ENCODE measurements at places on chromosomes 16 and 17. TPM values are rescaled to one million over a fixed set of nuclear protein-coding genes. Genes with fewer than 3 reads are reported as not detected.

DNA sequence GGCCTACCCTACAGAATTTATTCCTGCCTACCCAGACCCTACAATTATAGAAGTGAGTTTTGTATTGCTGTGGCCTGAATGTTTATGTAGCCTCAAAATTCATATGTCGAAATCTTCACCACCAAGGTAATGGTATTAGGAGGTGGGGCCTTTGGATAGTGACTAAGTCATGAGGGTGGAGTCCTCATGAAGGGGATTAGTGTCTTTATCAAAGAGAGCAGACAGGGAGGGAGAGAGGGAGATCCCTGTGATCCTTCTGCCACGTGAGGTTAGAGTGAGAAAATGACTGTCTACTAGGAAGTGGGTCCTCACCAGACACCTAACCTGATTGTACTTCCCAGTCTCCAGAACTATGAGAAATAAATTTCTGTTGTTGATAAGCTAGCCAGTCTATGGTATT lies 981 bp upstream of the DUXB start:
- H3K4me1 ChIP-seq: no peaks in the 10 kb centered on the region
- no peaks in the 10 kb centered on the region for H3K36me3 ChIP-seq
- H3K27me3 ChIP-seq: no peaks in the 10 kb centered on the region
- no peak overlapping the region for H3K4me3 ChIP-seq

- peaks cover 15% of the 10 kb centered on the region for H3K36me3 ChIP-seq
- DNase-seq: peak; percentile 76
- H3K4me1 ChIP-seq: peaks cover 25% of the 10 kb centered on the region
- no peak overlapping the region for H3K27ac ChIP-seq
- H3K27me3 ChIP-seq: no peaks in the 10 kb centered on the region
These were observed 30.1 kb downstream of the VAC14 start for GRCh38 chr16:70770626-70771552.

- H3K4me1 ChIP-seq: peaks cover 8% of the 10 kb centered on the region
- DNase-seq: no peak
- H3K27ac ChIP-seq: no peak within 1 kb of the TSS
- no peak within 1 kb of the TSS for H3K4me3 ChIP-seq
- H3K27me3 ChIP-seq: no peaks in the 10 kb centered on the region
These were observed at the start of gene CA4 for GRCh38 chr17:60149691-60150582. Gene CA4 (plus strand): TSS chr17:60149973. CDS start chr17:60150035, 62 bp downstream.

- H3K27ac ChIP-seq: no peak overlapping the region
- no peaks in the 10 kb centered on the region for H3K4me1 ChIP-seq
- no peaks in the 10 kb centered on the region for H3K36me3 ChIP-seq
These were observed 43.4 kb downstream of the SOX9 start for GRCh38 chr17:72164158-72164739.

GRCh38 chr17:64565563-64565962 lies 58.8 kb downstream of the CEP95 start:
- peaks cover 39% of the 10 kb centered on the region for H3K36me3 ChIP-seq
- H3K27ac ChIP-seq: no peak overlapping the region
- H3K4me1 ChIP-seq: no peaks in the 10 kb centered on the region
- no peak for DNase-seq
- no peak overlapping the region for H3K4me3 ChIP-seq

DNA sequence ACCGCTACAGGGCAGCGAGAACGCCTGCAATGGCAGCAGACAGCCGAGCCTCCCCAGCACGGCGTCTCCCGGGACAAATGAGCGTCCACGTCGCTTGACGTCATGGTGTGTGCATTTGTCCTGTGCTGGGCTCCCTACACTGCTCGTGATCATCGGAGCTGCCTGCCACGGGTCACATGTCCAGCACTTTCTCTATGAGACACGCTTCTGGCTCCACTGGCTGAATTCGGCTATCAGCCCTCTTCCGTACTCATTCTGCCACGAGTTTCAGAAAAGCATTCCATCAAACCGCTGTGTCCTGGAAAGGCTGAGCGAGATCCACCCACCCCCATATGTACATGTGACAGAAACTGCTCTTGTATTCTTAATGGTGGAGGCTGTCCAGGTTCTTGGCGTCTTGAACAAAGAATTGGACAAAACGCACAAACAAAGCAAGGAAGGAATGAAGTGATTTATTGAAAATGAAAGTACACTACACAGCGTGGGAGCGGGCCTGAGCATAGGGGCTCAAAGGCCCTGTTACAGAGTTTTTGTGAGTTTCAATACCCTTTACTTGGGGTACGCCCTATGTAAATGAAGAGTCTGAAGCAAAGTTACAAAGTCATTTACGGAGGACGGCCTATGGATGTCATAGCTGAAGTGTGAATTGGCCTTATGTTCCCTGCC lies 28.5 kb upstream of the SHCBP1 start:
- DNase-seq: no peak
- H3K27ac ChIP-seq: no peak overlapping the region
- no peaks in the 10 kb centered on the region for H3K4me1 ChIP-seq
- no peak overlapping the region for H3K4me3 ChIP-seq

DNA sequence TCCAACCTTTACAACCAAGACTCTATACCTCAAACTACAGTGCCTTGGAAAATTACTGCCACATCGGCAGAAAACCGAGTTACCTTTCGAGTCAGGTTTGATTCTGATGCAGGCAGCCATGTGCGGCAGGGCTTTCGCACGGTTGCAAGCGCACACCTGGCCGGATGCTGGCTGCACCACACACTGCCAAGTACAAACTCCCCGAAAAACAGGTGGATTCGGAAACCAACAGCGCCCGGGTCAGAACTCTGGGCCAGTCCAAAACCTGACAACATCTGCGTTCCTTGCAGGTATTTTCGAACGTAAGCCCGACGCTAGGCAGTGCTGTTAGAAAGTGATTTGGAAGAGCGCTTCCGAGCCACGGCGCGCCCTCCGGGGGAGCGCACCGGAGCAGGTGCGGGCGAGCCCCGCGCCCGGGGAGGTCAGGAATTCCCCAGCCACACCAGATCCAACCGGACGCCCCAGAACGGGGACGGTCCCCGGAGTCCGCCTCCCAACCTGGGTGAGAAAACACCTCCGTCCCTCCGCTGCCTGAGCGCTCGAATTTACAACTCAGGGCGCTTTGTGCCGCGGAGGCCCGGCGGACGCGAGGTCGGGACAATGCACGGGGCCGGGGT lies 1.2 kb downstream of the USP7 start:
- peaks cover 51% of the 10 kb centered on the region for H3K4me1 ChIP-seq
- H3K27me3 ChIP-seq: no peaks in the 10 kb centered on the region
- DNase-seq: peak; percentile 24
- peak overlapping the region; percentile 75 for H3K4me3 ChIP-seq
- no peak overlapping the region for H3K27ac ChIP-seq
- H3K36me3 ChIP-seq: no peaks in the 10 kb centered on the region

GRCh38 chr17:69716556-69716955 lies 302.1 kb downstream of the MAP2K6 start:
- no peak for DNase-seq
- no peaks in the 10 kb centered on the region for H3K36me3 ChIP-seq
- no peak overlapping the region for H3K27ac ChIP-seq
- peaks cover 6% of the 10 kb centered on the region for H3K4me1 ChIP-seq
- no peak overlapping the region for H3K4me3 ChIP-seq
- H3K27me3 ChIP-seq: no peaks in the 10 kb centered on the region

- H3K4me3 ChIP-seq: no peak overlapping the region
- no peaks in the 10 kb centered on the region for H3K4me1 ChIP-seq
- H3K36me3 ChIP-seq: no peaks in the 10 kb centered on the region
- H3K27ac ChIP-seq: no peak overlapping the region
- DNase-seq: no peak
These were observed 18.0 kb upstream of the MON1B start for GRCh38 chr16:77172951-77173350.

GRCh38 chr16:80938004-80938878 lies 68.4 kb downstream of the CMC2 start:
- H3K27me3 ChIP-seq: peaks cover 14% of the 10 kb centered on the region
- no peaks in the 10 kb centered on the region for H3K4me1 ChIP-seq
- no peak overlapping the region for H3K27ac ChIP-seq
- H3K36me3 ChIP-seq: no peaks in the 10 kb centered on the region

GRCh38 chr16:49023050-49023449 lies 258.6 kb downstream of the CBLN1 start:
- no peaks in the 10 kb centered on the region for H3K36me3 ChIP-seq
- peaks cover 68% of the 10 kb centered on the region for H3K27me3 ChIP-seq
- no peaks in the 10 kb centered on the region for H3K4me1 ChIP-seq
- H3K4me3 ChIP-seq: no peak overlapping the region
- no peak overlapping the region for H3K27ac ChIP-seq

GRCh38 chr17:58521680-58522079 lies 7.2 kb upstream of the MTMR4 start:
- no peaks in the 10 kb centered on the region for H3K36me3 ChIP-seq
- no peaks in the 10 kb centered on the region for H3K27me3 ChIP-seq
- H3K4me3 ChIP-seq: no peak overlapping the region
- no peak overlapping the region for H3K27ac ChIP-seq
- no peak for DNase-seq

DNA sequence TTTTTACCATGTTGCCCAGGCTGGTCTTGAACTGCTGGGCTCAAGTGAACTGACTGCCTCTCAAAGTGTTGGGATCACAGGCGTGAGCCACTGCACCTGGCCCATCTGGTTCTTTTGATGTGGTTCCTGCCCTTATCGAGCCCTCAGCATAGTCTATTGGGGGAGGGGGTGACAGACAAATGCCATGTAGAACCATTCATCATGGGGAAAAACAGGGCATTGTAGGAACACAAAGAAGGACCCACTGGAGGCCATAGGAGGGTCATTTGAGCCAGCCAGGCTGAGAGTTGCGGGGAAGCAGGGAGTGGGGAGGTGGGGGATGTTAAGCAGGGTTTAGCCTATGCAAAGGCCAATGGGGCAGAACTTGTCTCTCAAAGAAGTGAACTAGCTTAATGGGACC lies 11.9 kb downstream of the SEC14L5 start:
- no peak overlapping the region for H3K4me3 ChIP-seq
- H3K4me1 ChIP-seq: no peaks in the 10 kb centered on the region
- H3K36me3 ChIP-seq: no peaks in the 10 kb centered on the region
- DNase-seq: no peak
- no peak overlapping the region for H3K27ac ChIP-seq
- peaks cover 46% of the 10 kb centered on the region for H3K27me3 ChIP-seq

Gene PIRT
- total RNA-seq: not detected

Gene TBX2
- total RNA-seq: 0.44 TPM

Gene CCDC154
- 2.8 TPM for total RNA-seq

Gene FGF11
- total RNA-seq: 15.2 TPM

Gene HASPIN
- total RNA-seq: 26.8 TPM

Gene ACLY
- 106 TPM for total RNA-seq

Gene SLX4
- 13.8 TPM for total RNA-seq
